ENCODE measurements at places on chromosomes 4 and X. TPM values are rescaled to one million over a fixed set of nuclear protein-coding genes. Genes with fewer than 3 reads are reported as not detected.

The GPR34 gene
- not detected for total RNA-seq

The SSX4B gene
- not detected for total RNA-seq

The RHOXF1 gene
- not detected for total RNA-seq

The ENPEP gene
- 0.17 TPM for total RNA-seq

The DMP1 gene
- total RNA-seq, result not detected

The ITIH6 gene
- total RNA-seq, result not detected

The FDCSP gene
- total RNA-seq, result not detected

The POLN gene
- total RNA-seq, result 2.2 TPM

The NWD2 gene
- total RNA-seq, result under 0.01 TPM

The PUDP gene
- 7.3 TPM for total RNA-seq

The NHSL2 gene
- total RNA-seq, result 18.4 TPM

The SLC9A7 gene
- total RNA-seq, result 5.2 TPM

The GBA3 gene
- not detected for total RNA-seq

The F8A2 gene
- not detected for total RNA-seq

The TASL gene
- not detected for total RNA-seq

The FIP1L1 gene
- 58.3 TPM for total RNA-seq
